ENCODE measurements at places on chromosomes 11 and 22.

DNA sequence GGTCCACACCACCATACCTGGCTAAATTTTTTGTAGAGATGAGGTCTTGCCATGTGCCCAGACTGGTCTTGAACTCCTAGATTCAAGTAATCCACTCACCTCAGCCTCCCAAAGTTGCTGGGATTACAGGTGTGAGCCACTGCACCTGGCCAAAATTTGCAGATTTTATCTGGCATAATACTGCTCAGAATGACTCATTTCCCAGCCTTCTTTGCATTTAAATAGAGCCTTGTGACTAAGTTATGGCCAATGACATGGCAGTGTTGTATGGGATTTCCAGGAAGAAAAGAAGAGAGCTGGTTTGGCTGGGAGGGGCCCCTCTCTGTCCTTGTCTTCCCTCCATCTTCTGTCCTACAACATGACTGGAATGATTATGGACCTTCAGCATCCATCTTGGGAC, 55.8 kb downstream of the CCDC34 start:
- no peak for DNase-seq

- no peak for DNase-seq
Observed at GRCh38 chr11:69402251-69402887, 79.1 kb upstream of the LINC01488 start.

- DNase-seq, result no peak
Observed at GRCh38 chr11:78914503-78914902, 339.8 kb upstream of the NARS2 start.

- DNase-seq, result peak; percentile 96
Observed at GRCh38 chr11:45921561-45922424, 663 bp upstream of the LARGE2 start.

DNA sequence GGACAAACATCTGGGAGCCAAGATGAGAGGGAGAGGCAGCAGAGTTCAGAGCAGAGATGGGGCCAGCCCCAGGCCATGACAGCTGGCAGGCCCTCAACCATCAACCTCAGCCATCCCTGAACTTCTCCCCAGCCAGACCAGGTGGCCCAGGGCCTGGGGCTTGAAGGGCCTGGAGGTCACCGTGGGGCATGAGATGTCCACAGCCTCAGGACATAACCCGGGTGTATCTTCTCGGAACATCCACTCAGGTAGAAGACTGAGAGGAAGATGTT, 12.4 kb upstream of the SLC39A13 start:
- DNase-seq, result no peak

DNA sequence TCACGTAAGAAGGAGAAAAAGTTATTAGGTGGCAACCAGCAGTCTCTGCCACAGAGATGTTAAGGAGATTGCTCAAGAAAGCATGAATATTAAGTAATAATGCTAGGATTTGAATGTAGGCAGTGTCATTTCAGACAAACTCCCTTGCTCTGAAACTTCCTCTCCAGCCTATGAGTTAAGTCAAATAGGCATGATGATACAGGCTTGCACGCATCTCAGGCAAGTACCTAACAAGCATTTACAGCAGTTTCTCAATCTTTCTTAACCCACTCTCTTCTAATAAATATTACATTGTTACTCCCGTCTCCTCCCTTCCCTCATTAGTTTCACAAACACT, 72.7 kb downstream of the RAB38 start:
- DNase-seq, result no peak

DNA sequence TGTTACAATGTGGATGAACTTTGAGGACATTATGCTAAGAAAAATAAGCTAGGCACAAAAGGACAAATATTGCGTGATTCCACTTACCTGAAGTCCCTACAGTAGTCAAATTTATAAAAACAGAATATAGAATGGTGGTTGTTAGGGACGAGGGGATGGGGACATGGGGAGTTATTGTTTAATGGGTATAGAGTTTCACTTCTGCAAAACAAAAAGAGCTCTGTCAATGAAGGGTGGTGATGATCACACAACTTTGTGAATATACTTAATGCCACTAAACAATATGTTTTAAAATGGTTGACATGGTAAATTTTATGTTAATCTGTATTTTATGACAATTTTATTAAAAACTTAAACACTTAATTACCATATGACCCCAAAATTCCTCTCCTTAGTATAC, 26.1 kb downstream of the INTS4 start:
- no peak for DNase-seq

DNA sequence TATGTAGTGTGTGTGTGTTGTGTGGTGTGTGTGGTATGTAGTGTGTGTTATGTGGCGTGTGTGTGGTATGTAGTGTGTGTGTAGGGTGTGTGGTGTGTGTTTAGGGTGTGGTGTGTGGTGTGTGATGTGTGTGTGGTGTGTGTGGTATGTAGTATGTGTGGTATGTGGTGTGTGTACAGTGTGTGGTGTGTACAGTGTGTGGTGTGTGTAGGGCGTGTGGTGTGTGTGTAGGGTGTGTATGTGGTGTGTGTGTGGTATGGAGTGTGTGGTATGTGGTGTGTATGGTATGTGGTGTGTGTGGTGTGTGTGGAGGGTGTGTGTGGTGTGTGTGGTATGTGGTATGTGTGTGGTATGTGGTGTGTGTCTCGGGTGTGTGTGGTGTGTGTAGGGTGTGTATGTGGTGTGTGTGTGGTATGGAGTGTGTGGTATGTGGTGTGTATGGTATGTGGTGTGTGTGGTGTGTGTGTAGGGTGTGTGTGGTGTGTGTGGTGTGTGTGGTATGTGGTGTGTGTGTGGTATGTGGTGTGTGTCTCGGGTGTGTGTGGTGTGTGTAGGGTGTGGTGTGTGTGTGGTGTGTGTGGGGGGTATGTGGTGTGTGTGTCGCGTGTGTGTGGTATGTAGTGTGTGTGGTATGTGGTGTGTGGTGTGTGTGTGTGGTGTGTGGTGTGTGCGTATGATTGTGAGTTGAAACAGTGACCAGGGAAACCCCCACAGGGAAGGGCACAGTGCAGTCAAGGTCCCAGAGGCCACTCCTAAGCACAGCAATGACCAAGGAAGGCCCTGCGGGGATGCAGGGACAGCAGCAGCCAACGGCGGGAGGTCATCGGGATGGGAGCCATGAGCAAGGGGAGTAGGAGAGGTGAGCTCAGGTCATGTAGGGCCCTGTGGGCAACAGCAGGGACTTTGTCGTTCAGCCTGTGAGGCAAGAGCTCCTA, 2.9 kb upstream of the PPP6R2 start:
- peak; percentile 37 for DNase-seq

GRCh38 chr11:70352601-70353000, 45.7 kb upstream of the CTTN start:
- no peak for DNase-seq

DNA sequence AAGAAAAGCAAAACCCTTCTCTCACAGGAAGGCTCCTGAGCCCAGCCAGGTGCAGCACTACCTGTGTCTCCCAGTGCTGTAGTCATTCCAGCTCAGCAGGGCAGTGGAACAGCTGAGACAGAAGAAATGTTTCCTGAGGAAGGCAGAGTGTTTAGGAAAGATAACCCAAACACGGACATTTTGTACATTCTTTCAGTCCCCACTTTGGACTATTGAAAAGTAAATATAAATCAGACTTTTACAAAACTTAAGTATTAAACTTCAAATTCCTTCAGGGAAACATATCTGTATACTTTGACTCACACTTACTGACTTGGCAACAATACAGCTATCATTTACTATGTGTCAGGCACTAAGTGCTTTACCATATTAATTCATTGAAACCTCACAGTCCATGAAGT, 40.4 kb downstream of the RRAS2 start:
- DNase-seq, result no peak

DNA sequence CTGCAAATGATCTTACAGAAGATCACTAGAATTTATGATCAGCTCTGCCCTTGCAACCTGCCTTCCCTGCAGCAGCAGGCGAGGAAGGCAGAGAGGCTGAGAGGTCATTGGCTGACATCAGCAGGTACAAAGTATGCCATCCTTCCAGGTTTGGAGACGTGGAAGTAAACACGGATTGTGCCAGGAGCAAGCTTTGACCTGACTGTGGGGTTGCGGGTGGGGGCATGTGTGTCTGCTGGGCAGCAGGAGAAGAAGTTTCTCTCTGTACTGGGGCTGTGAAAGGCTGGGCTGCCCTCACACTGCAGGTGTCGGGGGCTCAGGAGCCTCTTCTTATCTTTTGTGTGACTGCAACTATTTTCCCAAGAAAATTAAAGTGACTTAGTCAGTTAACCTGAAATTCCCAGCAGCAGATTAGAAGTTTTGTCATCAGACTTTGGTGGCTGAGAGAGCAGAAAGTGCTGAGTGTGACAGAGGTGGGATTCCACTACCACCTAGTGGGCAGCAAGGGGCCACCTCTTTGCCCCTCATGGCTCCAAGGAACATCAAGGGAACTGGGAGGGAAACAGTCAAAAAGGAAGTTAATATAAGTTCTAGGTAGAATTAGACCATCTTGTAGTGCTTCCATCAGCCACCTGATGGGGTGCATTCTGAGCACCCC, 565.9 kb downstream of the ETS1 start:
- no peak for DNase-seq

All from pancreas (tissue), 10 donors.